ENCODE measurements at places on chromosomes 12 and 14.

- no peak for DNase-seq
These were observed 97.3 kb upstream of the ST8SIA1 start for GRCh38 chr12:22431693-22432251.

DNA sequence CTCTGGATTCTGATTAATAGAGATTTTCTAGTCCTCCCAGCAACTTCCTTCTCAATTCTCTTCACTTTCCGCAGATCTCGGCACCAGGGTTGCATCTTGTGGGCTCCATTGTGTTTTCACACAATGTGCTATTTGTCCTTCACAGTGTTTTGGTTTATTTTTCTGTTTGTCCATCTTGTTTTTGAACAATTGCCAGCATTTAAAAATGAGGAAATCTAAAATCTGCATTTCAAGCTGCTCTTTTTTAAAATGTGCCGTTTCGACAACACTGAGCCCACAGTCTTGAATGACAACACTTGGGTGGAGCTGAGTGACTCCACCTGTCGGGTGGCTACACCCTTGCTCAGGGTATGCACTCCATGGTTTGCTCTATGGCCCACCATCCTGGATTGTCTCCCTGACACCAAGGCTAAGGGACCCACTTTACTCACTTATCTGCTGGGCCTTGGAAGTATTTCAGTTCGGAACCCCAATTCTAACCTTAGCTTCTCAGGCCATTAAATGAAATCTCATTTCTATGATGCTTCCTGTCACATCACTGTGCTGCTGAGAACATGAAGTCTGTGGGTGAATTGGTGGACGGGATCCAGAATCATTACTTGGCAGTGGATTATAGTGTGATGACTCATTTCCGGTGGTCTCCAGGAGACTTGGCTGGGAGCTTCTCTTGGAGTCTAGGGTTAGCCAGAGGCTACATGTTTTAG, 3.4 kb upstream of the MYRFL start:
- DNase-seq, result no peak

DNA sequence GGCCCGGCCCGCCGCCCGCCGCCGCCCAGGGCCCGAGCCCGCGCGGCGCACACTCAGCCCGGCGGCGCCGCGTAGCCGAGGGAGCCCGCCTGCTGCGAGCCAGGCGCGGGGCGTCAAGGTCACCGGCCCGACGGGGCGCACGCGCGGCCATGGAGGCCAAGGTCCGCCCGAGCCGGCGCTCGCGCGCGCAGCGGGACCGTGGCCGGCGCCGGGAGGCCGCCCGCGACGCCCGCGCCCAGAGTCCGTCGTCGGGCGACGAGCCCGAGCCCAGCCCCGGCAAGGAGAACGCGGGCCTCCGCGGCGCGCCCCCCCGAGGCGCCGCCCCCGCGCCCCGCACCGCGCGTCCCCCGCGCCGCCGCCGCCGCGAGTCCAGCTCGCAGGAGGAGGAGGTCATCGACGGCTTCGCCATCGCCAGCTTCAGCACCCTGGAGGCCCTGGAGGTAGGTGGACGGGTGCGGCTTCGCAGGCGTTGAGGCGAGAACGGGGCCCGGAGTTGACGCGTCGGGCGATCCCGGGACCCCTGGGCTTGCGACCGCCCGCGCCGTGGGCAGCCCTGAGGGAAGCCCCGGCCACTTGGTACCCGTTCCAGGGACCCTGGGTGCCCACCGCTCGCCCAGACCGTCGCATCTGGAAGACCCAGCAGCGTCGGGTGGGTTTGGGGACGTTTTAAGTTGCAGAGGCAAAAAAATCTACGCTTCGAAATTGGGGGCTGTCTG, 629 bp downstream of the FBRSL1 start:
- peak; percentile 49 for DNase-seq

DNA sequence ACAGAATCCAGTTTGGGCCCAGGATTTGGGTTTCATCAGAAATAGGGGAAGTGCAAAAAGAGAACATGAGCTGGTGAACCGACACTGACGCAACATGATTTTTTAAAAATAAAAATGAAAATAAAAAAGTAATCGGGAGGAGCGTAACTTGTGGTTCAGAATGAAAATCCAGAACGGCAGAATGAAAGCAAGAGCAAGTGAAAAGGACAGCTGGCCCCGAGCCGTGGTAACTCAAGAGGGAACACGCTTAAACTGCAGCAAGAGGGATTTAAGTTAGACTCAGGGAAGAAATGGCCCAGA, 1.6 kb downstream of the SLC6A12 start:
- DNase-seq, result no peak

- peak; percentile 4 for DNase-seq
These were observed 453.0 kb upstream of the MIS18BP1 start for GRCh38 chr14:45705940-45706534.

DNA sequence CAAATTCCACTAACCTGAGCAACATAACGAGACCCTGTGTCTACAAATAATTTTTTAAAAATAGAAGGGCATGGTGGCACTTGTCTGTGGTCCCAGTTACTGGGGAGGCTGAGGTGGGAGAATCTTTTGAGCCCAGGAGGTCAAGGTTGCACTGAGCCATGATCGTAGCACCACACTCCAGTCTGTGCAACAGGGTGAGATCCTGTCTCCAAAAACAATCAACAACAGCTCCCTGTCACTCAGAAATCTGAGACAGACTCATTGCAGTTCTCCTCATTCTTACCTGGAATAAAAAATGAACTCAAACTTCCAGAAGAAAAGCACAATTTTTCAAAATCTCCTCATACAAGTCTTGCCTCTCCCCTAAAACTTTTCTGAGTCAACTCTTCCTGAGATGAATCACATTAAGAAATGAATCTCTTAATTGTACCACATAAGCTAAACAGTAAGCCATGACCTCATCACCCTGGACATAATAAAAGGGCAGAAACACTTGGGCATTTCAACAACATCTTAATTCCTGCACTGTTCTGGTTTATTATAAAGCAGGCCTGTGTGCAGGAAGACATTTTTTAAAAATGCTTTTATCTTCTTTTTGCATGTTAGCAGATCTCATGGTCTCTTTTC, 214.3 kb upstream of the CDKN3 start:
- no peak for DNase-seq

- no peak for DNase-seq
These were observed 83.3 kb upstream of the GPR68 start for GRCh38 chr14:91327661-91328312.

GRCh38 chr12:124927201-124928094, 13.0 kb upstream of the UBC start:
- peak; percentile 96 for DNase-seq

DNA sequence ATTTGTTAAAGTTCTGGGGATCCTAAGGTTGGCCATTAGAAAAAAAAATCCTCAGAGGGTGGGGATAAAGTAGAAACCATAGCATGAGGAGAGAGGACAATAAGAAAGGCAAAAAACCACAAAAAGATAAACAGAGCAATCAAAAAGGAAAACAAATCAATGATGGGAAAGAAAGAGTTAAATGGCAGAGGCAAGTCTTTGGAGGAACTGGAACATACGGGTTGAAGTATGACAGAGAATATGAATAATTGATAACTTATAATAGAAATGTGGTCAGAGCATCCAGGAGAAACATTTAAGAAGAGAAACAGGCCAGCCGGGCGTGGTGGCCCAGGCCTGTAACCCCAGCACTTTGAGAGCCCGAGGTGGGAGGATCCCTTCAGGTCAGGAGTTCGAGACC, 17.8 kb upstream of the SALL2 start:
- DNase-seq, result no peak

GRCh38 chr14:21106498-21107282, 5.8 kb downstream of the TMEM253 start:
- DNase-seq, result peak; percentile 92

DNA sequence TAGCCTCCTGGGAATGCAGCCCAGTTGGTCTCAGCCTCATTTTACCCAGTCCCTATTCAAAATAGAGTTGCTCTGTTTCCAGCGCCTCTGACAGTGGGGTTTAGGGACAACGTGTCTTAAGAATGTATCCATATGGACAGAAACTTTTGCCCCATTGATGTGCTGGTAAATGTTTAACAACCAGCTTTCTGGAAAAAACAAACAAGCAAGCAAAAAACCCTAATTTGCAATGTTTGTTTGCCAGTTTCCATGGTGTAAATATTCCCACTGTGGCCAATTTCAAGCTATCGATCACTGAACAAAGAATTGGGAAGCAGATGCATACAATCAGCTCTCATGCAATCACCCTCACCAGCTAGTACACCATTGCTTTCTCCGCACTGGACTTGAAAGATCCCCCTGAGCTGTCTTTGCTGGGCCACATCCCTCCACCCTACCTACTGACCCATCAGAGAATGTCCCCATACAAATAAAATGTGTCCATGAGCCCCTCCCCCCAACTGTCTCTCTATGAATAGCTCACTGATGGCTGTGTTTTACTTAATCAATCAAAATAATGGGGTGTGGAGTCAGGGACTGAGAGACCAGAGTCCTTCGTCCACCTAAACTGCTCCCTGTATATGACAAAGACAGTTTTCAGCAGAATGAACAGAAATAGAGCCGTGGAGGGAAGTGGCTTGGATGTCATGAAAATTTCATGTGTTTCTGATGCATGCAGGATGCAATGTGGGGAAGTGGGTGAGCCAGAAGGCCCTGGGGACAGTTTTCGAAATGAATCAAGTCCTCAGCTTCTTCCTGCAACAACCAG, 40.8 kb downstream of the CCDC60 start:
- no peak for DNase-seq

- DNase-seq, result no peak
These were observed 1.6 kb downstream of the GDF11 start for GRCh38 chr12:55744340-55745030.

DNA sequence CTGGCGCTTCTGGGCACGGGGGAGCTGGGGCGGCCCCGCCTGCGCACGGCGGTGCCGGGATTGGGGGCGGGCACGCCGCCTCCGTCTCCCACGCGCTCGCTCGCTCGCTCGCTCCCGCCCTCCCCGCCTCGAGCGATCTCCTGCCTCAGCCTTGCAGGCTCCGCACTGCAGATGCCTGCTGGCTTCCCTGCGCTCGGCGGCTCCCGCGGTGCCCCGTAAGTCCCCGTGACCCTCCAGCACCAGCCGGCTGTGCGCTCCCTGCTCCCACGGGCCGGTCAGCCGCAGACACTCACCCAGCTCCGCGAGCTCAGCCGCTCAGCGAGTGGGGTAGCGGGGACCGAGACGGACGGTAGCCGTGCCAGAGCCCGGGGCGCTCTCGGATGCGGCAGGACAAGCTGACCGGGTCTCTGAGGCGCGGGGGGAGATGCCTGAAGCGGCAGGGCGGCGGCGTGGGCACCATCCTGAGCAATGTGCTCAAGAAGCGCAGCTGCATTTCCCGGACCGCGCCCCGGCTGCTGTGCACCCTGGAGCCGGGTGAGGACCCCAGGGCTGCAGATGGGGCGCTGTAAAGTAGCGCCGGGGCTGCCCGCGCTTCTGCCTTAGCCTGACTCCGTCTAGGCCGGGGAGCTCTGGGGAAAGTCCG, at the start of gene TBC1D30:
TBC1D30 (plus strand) TSS at position 148 of the 643 bp plus-strand sequence; CDS start at position 381, 233 bp downstream.
- peak; percentile 85 for DNase-seq

GRCh38 chr12:101204602-101205304, 5.3 kb downstream of the SLC5A8 start:
- no peak for DNase-seq

GRCh38 chr12:110639336-110640141, 25.6 kb downstream of the TCTN1 start:
- no peak for DNase-seq

- no peak for DNase-seq
These were observed 2.2 kb upstream of the MMP19 start for GRCh38 chr12:55844961-55845360.

GRCh38 chr14:101507836-101508150, 53.5 kb upstream of the DIO3 start:
- no peak for DNase-seq

DNA sequence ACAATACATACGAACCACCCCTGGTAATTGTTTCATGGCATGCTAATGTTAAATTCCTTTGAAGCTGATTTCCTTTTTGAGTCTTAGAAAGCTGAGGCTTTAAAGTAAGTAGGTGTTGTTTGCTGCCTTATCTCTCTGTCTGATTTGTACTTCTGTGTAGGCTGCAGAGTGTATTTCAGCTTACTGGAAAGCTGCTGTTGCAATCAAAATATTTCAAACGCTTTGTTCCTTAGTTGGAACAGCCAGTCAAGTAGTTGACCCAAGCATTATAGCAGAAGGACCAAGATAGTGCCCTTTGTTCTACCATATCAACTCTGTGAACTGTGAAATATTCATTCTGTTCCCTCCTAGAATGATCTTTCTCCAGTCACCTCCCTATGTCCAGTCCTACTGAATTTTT, 3.1 kb downstream of the PKP2 start:
- DNase-seq, result no peak

DNA sequence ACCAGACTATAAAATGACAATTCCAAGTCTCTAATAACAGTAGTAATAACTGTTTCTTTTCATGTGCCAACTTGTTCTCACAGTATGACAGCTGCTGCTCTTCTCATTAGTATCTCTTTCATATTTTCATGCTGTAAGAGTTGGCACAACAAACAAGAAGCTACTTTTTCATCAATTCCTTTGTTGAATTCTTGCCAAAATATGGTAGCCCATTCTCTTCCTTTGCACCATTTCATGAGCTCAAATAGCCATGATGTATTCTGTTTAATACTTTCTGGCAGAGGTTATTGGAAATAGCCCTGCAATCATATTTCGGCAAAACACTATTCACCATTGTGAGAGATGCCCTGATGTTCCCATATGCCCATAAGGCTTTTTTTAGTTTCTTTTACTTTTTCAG, 1100.7 kb downstream of the TRHDE start:
- DNase-seq, result no peak

GRCh38 chr14:23702656-23703426, 66.7 kb downstream of the DHRS2 start:
- DNase-seq, result no peak

DNA sequence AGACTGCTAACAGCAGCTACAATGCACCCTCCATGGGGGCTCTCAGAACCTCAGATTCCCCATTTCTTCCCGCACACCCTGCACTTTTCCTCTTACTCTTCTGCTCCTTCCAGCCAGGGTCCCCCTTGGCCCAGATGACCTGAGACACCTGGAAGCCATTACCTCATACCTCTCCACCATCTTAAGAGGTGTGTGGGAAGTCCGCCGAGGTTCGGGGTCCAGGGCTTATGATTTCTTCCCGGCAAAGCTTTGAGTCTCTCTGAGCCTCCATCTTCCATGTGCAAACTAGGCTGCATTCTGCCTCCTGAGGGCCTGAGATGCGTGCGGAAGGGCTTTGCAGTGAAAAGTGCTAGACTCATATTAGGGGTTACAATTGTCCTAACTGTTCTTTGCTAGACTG, 5.3 kb downstream of the GSC start:
- DNase-seq, result no peak

GRCh38 chr12:44968965-44969364, 81.9 kb downstream of the DBX2 start:
- DNase-seq, result no peak

DNA sequence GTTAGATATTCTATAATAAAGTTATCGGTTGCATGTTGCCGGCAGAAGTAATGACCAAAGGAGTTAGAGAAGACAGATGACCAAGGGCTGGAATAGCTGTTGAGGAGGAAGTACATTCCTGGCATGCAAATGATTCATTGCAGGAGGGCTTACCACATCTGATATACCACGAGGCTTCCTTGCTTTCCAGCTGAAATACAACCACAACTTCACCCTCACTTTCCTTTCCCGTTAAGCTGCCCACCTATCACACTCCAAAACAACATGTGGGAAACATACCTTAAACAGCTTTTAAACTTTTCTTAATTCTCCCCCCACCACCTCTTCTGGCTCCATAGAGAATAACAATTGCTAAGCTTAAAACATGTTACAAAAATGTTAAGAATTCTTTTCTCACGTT, 594.1 kb downstream of the NRXN3 start:
- no peak for DNase-seq

- DNase-seq, result no peak
These were observed 62.7 kb downstream of the TESC start for GRCh38 chr12:117036547-117036946.
